Skeletal muscle tissue (tissue), 5 donors: ENCODE measurements at places on chromosomes 12 and 14. TPM values are rescaled to one million over a fixed set of nuclear protein-coding genes. Genes with fewer than 3 reads are reported as not detected.

The FBLN5 gene
- total RNA-seq = 24.5 TPM

The SERPINA3 gene
- not detected for total RNA-seq

The PTPRQ gene
- total RNA-seq = 3.7 TPM

The PIP4P1 gene
- total RNA-seq = 13.0 TPM

The MSI1 gene
- 1.0 TPM for total RNA-seq

The REM2 gene
- total RNA-seq = under 0.01 TPM

The GALC gene
- 24.5 TPM for total RNA-seq

The LGMN gene
- 90.3 TPM for total RNA-seq

The PLCZ1 gene
- not detected for total RNA-seq

The KRT81 gene
- total RNA-seq = not detected

The YY1 gene
- total RNA-seq = 39.7 TPM

The KIF21A gene
- 6.3 TPM for total RNA-seq

The CIPC gene
- 13.6 TPM for total RNA-seq

The TTC6 gene
- 0.52 TPM for total RNA-seq

The SYCP3 gene
- not detected for total RNA-seq

The RTL1 gene
- 9.4 TPM for total RNA-seq

The ADAMTS20 gene
- 0.52 TPM for total RNA-seq

The ACOT4 gene
- 0.52 TPM for total RNA-seq

The DIO2 gene
- total RNA-seq = 1.6 TPM

The SERPINA12 gene
- not detected for total RNA-seq

The TBX5 gene
- total RNA-seq = 2.1 TPM

The HVCN1 gene
- total RNA-seq = 5.2 TPM

The GALNT8 gene
- total RNA-seq = 5.2 TPM

The NUAK1 gene
- total RNA-seq = 9.4 TPM

The KRT8 gene
- total RNA-seq = 1.6 TPM

The ITGA5 gene
- 78.8 TPM for total RNA-seq
